ENCODE measurements at places on chromosomes 2 and 18.

DNA sequence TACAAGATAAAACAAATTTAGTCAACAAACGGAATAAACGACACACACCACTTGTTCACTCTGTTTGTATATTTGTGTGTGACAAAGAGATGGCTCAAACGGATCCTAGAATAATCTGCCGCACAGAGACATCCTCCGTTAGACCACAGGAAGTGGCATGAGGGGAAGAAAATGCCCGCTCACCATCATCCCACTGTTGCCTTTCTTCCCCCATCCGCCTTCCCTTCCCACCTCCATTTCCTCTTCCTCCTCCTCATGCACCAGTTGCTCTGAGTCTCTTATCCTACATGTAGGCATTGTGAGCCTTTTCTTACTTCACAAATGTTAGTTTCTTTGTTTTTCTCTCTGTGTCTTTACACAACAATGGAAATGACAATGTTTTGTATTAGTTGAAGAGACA is 228.5 kb upstream of the SMIM21 start:
- DNase-seq: no peak

DNA sequence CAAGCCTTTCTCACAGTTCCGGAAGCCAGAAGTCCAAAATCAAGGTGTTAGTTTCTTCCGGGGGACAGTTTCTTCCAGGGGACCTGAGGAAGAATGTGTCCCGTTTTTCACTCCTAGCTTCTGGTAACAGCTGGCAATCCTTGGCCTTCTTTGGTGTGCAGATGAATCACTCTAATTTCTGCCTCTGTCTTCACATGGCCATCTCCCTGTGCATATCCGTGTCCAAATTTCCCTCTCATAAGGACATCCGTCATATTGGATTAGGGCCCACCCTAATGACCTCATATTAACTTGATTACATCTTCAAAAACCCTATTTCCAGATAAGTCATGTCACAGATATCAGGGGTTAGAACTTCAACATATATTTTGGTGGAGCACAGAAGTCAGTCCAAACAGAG is 141.4 kb downstream of the ZEB2 start:
- DNase-seq: no peak

- DNase-seq: no peak
These were observed 27.0 kb downstream of the RBKS start for GRCh38 chr2:27863146-27863545.

DNA sequence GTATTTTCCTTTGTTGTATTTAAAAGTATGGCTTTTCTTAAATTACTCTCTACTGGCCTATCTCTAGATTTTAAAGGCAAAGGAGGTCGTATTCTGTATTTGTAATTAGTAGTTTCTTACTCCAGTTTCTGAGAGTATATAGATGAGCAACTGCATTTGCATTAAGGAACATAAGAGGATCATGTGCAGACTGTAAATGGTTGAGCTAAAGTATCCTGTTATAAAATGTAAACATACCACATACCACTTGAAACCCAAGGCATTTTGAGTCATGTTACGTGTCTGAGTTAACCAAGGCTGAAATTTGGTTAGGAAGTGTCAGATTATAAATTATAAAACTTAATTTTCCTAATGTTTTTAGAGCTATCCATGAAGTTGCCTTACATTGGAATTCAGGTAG is 76.3 kb downstream of the GPD2 start:
- DNase-seq: no peak

- no peak for DNase-seq
These were observed 68.1 kb downstream of the PARD6G start for GRCh38 chr18:80178935-80179818.

GRCh38 chr2:73896362-73897239 is 3.8 kb downstream of the ACTG2 start:
- DNase-seq: no peak

DNA sequence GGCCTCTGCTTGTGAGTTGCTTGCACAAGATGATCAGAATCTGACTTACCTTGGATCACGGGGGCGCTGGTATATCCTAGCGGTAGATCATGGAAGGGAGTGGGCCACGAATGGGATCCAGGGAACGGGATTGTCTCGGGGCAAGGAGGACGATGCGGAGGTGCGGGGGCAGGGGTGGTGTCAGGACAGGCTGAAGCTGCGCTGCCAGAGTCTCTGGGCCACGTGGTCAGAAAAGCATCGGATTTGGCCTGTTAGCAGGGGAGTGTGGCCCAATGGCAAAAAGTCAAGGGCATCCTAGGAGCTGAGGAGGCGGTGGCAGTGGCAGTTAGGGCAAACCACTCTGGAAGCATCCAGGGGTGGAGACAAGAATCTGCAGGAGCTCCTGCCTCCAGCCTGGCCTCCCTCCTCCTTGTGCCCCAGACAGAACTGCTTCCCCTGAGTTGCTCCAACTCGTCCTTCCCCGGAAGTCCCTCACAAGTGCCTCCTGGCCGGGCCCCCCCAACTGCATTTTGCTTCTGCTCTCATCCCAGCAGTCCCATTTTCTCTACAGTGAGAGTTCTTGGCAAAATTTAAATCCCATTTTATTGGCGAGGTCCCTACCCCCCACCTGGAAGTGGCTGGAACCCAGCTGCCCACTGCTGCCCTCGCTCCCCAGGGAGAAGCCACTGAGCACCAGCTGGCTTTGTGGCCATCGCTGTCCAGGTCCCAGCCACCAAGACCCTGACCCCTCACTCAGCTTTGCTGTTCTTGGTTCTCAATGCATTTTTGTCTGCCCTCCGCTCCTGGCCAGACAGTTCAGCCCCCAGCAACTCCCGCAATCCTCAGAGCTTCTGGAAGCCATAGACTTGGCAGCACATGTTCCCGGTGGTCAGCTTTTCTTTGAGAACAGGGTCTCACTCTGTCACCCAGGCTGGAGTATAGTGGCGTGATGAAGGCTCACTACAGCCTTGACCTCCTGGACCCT is 5.6 kb upstream of the CCDC74B start:
- no peak for DNase-seq

DNA sequence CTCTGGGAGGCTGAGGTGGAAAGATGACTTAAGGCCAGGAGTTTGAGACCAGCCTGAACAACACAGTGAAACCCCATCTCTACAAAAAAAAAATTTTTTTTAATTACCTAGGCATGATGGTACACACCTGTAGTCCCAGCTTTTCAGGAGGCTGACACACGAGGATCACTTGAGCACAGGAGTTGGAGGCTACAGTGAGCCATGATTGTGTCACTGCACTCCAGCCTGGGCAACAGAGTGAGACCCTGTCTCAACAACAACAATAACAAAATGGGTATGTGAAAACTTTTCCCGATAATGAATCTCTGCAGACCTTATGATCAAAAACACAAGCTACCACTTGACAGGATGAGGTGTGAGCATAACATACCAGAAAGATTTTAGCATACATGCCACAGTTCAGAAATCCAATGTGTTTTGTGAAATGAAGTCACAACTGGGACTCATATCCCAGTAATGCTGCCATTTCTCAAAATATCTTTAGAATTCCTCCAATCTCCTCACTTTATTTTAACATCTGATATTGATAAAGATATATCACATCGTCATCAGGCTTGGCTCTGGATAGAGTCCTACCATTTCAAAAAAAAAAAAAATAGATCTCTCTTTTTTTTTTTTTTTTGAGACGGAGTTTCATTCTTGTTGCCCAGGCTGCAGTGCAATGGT is 74.0 kb upstream of the PELI1 start:
- DNase-seq: no peak

DNA sequence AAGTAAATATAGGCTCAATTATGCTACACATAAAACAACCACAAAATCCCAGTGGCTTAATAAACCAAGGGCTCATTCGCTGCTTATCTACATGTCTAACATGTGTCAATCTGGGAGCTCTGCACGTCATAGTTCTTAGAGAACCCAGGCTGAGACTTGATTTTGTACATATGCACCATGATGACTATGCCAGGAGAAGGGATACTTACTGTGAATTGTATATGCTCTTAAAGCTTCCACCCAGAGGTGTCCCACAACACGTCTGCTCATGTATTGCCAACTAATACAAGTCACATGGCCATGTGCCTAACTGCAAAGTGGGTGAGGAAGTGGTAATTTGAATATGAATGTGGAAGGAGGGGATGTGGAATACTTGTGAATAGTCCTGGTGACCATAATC is 262.1 kb downstream of the CPS1 start:
- DNase-seq: no peak
